ENCODE measurements at places on chromosomes 11 and 22.

DNA sequence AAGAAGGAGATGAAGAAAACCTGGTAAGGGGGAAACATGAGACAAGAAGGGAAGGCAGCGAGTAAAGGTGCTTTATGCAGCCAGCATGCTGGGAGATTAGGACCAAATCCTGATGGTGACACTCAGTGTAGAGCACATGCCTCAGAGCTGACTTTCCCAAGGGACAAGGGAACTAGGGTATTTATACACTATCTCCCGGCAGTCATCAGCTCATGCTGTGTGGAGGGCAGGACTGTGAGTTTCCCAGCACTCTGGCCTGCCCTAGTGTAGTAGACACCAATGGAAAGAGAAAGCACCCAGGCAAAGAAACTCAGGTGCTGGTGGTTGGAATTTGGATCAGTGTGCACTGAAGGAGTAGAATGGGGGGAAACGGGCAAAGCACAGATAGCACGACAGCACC is 128.3 kb upstream of the CSNK2A3 start:
- no peak for DNase-seq

- DNase-seq: peak; percentile 11
Measured at GRCh38 chr22:36027935-36028645, 534 bp downstream of the RBFOX2 start.

GRCh38 chr22:34972191-34972897 is 93.6 kb upstream of the ISX start:
- DNase-seq: no peak

DNA sequence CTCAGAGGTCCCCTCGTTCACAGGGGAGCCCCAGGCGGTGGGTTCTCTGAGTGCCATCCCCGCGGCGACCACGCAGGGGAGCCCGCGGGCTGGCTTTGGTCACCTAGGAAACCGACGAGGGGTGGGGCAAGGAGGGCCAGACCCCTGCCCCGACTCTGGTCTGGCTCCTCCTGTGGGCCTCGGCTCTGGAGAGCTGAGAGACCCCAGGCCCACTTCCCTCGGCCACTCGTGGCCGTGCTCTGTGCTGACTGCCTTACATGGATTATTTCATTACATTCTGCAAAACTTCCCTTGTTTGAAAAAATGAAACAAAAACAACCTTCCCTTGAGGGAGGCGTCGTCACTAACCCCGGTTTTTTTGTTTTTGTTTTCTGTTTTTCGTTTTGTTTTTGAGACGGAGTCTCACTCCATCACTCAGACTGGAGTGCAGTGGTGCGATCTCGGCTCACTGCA is 15.1 kb upstream of the CYTH4 start:
- peak; percentile 30 for DNase-seq

DNA sequence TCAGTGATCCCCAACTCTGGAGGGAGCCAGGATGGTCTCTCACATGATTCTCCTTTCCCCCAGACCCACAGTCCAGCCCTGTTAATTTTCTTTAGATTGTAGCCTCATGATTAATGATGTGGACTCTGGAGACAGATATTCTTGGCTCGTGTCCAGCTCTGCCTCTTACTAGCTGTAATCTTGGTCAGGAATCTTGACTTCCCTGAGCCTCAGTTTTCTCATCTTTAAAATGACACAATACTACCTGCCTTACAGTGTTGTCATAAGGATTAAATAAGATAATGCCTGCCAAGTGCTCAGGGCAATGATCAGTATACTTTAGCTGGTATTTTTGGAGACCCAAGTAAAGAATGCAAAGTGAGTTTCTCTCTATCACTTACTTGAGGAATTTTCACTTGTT is 60.0 kb downstream of the SPECC1L start:
- DNase-seq: peak; percentile 45

DNA sequence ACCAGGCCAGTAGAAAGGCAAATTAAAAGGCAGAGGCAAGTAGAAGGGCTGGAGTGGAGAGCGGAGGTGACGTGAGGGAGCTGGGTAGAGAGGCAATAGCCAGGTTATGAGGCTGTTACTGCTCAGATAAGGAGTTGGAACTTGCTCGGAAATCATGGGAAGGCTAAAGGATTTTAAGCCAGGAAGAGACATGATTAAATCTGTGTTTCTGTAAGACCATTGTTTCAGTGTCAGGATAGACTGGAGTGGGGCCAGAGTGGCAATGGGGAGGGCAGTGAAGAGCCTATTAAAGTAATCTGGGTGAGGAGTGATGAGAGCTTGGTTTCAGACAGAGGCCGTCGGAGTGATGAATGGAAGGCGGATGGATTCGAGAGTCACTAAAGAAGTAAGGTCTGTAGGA is 39.0 kb downstream of the GRAMD1B start:
- peak; percentile 79 for DNase-seq

DNA sequence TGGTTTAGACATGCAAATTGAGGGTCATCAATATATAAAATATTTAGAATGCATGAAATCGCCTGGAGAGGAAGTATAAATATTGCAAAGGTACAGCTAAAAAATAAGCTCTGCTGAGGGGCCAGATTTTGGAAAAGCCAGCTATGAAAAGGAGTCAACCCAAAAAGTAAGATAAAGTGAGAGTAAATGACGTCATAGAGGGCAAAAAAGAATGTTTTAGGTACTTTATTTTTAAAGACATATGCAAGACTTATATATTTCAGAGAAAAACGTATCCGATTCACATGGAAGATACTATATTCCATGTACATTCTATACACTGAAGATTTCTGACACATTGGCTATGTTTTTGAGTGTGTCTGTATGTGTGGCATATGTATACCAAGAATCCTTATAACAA is 13.6 kb downstream of the GRM5 start:
- no peak for DNase-seq

- no peak for DNase-seq
Measured at GRCh38 chr11:15557457-15558230, 442.9 kb downstream of the INSC start.
